ENCODE measurements at places on chromosomes 3 and 15.

DNA sequence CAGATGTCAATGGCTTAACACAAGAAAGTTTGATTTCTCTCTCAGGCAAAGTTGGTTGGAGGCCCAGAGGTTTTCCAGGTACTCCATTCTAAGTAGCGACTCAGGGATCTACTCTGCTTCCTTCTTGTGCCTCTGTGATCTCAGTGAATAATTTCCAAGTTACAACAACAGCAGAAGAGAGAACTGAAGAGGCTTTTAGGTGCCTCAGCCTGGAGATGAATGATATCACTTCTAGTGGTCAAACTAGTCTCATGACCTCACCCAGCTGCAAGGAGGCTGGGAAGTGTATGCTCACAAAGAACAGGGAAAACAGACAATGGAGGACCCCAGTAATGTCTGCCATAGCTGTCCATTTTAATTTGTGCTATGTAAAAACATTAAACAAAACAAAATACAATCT, 4.6 kb upstream of the PRICKLE2 start:
- no peak for DNase-seq

GRCh38 chr15:27025481-27025966, 54.5 kb downstream of the GABRG3 start:
- no peak for DNase-seq

DNA sequence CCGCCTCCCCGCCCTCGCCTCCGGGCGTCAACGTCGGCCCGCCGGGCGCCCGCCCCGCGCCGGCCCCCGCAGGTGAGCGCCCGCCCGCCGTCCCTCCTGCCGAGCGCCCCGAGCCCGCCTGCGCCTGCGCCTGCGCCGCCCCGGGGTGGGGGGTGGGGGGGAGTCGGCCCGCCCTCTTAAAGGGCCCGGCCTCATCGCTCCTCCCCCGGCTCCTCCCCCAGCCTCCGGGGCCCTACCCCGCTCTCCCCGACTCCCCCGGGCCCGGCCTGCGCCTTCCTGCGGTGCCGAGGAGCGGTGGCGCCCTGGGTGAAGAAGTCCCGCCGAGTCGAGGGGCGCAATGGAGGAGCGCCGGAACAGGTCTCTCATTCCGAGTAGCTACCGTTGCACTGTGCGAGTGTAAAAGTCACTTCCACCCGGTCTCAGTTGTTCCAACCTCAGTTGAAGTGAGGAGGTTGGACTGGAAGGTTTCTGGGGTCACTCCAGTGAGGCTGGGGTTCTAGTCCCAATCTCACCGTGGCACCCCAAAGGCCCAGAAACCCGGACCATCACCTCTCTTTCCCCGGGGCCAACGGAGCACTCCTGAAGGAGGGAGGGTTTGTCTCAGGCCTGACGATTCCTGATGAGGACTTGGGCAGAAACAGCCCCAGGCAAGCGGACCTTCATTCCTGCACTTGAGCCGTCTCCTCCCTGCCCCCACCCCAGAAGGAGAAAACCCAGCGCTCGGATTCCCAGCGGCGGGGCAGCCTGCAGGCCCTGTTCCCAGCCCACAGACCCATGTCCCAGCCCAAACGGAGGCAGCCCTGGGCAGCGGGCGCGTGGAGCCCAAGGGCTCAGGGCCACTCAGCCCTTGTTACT, 1.5 kb upstream of the TNK2 start:
- DNase-seq, result peak; percentile 67

- DNase-seq, result no peak
Measured at GRCh38 chr15:63551400-63551799, 45.8 kb upstream of the FBXL22 start.

DNA sequence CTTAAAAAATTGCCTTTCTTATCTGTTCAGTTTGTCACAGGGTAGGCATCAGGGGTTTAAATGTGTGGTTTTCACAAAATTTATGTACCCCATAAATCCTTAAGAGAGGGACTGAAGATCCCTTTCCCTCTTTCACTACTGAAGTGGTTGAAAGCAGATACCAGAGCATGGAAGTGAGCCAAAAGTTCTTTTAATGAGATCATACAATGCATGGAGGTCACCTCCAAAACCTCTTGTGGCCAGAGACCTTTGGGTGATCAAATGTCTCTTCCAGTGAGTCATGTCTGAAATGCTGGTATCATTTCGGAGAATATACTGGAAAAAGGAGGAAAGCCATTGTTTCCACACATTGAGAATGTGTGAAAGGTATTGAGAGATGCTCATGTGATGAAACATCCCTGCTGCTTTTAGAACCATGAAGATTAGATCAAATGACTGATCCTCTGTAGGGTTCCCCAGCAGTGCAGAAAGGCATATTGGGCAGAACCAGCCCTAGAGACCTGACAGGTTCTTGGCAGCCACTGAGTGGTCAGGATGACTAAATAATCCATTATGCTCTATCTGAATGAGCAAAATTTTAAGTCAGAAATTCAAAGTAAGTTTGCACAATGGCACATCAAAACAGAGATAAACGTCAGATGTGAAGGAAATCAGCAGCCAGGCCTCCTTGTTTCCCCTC, 165.8 kb upstream of the SLC2A2 start:
- no peak for DNase-seq

GRCh38 chr15:58138106-58138505, at the start of gene AQP9:
AQP9 (plus strand) TSS chr15:58138381; CDS start chr15:58138566, 185 bp downstream.
- no peak for DNase-seq

DNA sequence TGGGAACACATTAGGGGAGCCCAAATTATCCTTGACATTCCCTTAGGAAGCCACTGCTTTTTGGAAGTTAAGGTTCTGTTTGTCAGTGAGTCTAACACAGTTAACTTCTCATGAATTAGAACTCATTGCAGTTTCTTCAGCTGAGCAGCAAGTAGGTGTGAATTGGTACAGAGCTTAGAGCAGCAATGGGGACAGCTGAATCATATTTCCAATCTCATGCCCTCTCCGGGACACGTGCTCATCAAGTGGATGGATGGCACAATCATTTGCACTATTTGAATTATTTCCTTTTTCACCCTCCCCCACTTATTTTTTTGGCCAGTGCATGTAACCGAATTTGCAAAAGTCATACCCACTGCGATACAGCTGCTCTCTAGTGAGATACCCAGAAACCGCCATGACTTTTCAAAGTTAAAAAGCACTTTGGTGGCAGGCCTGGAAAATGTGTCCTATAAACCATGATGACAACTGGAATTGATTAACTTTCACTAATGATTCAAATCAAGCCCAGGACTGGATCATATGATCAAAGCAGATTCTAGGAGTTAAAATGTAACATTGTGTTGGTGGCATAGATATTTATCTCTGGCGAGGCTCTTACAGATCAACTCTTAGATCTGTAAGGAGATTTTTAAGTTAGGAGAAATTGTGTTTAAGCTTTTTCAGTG, 76.4 kb downstream of the EBLN2 start:
- DNase-seq, result no peak

All from stimulated activated CD8-positive, alpha-beta memory T cell treated with anti-CD3 and anti-CD28 coated beads, Interleukin-7, amount 100 ng/mL, for 24 hours (primary cell).